ENCODE measurements at places on chromosomes 1 and 21.

- peak; percentile 29 for DNase-seq
Observed at GRCh38 chr1:116128664-116129063, 17.5 kb downstream of the MAB21L3 start.

DNA sequence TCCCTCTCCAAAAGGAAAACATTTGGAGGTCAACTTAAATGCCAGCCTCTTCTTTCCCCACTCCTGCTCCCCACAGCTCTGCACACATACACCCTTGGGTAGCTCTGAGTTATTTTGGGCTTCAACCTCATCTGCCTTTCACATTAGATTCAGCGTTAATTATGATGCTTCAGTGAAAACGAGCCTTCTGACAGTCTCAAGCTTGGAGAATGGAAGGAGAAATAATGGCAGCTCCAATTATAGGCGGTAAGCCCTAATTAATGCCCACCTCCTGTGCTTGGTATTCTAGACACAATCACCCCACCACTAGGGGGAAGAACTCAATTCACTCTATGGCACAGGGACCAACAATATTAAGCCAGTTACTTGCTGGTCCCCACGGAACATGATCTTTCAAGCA lies 397.9 kb downstream of the BRINP2 start:
- no peak for DNase-seq

DNA sequence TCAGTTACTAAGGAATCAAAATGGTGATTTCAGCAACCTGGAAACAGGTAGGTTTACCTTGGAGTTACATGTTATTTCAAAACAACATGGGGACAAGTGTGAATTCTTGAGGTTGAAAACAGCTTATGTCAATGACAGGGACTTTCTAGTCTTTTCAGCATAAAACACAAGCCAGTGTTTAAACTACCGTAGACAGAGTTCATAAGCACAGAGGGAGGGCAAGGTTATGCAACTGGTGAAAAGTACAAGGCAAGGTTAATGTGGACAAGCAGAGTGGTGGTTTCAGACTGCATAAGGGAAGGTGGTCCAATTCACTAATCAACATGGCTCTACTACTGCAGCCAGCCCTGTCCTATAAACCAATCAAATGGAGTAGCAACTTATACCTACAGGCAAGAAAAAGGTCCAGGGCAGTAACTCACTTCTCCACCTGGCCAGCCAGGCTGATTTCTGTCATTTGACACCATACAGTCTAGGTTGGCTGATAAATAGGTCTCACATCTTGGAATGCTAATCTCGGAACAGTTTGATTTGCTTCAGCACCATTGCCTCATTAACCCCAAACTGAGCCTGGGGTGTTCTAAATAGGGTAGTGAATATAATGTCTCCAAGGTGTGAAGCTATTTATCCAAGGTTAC lies 250.3 kb upstream of the PROX1 start:
- DNase-seq, result no peak

DNA sequence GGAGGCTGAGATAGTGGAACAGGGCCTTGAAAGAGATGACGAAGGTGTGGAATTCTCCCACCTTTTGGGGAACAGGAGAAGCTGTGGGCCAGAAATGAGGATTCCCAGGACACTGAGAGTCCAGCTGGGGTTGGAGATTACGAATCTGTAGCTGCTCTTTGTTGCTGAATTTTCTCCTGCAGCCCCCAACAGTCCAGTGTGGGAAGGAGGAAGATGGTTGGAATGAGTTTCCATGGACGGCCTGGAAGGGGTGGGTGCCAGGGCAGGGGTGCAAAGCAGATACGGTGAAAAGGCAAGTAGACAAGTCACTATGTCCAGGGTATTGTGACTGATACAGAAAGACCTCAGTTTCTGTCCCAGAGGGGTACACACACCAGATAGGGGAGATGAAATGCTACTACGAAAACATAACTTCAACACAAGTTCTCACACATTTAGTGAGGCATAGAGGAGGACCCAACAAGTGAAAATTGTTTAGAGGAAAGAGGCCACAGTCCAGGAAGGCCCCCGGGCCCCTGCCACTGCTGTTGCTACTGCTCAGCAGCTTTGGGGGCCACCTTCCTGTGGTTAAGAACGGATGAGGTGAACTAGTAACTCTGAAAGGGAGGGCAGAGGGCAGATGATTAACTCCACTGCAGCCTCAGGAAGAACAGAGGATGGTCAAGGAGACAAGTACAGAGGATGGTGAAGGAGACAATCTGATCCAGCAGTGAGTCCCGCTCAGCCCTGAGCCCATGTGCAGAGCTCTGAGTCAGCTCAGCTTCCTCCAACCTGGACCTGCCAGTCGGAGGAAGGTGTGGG lies 7.3 kb downstream of the CD244 start:
- DNase-seq, result peak; percentile 50

- no peak for DNase-seq
Observed at GRCh38 chr1:170354690-170355089, 177.3 kb upstream of the GORAB start.

DNA sequence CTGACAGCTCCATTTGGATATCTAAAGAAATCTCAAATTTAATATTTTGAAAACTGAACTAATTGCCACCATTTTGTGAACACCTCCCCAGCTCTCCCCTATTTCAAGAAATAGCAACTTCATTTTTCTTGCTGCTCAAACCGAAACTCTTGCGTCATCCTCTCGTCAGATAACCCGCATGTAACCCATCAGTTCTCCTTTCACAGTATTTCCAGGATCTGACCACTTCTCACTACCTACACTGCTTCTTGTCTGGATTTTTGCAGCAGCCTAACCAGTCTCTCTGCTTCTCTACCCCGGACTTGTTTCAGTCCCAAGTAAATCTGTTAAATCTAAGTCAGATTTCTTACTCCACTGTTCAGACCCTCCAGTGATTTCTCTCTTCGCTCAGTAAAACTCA lies 75.6 kb downstream of the MTR start:
- DNase-seq, result no peak

DNA sequence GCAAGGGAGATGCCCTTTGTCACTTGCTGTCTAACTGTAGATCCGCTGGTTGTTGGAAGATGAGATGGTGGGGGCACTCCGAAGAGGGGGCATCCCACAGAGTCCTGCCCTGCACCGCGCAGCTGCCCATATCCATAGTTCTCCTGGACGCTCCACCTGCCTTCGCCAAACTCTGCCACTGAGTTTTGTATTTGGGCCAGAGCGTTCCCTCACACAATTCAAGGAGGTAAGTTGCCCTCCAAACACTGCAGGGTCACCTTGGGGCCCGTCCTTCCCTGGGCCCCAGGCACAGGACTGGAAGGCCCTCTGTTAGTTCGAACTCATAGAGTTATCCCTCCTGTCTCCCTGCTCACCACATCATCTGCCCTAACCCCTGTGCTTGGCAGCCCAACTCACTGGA lies 22.1 kb downstream of the HYI start:
- no peak for DNase-seq

Data from islet precursor cell (in vitro differentiated cells).